ENCODE measurements at places on chromosomes 13 and 19.

- DNase-seq: no peak
Measured at GRCh38 chr13:113489171-113489548, 1.4 kb downstream of the DCUN1D2 start.

DNA sequence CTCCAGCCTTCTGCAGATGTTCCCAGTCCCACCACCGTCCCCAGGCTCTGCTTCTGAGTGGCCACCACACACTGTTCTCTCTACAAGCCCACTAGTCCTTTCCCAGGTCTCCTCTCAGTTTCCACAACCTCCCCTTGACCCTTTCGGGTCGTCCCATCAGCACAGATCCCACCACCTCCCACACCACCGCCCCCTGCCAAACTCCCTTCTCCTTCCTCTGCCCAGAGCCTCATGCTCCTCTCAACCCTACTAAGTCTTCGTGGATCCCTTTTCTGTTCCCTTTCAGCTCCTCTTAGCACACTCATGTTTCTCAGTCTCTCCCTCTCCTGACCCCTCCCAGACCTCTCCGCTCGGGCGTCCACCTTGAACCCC is 1.9 kb downstream of the NAPA start:
- no peak for DNase-seq

GRCh38 chr13:108911807-108912206 is 282.4 kb downstream of the MYO16 start:
- no peak for DNase-seq

DNA sequence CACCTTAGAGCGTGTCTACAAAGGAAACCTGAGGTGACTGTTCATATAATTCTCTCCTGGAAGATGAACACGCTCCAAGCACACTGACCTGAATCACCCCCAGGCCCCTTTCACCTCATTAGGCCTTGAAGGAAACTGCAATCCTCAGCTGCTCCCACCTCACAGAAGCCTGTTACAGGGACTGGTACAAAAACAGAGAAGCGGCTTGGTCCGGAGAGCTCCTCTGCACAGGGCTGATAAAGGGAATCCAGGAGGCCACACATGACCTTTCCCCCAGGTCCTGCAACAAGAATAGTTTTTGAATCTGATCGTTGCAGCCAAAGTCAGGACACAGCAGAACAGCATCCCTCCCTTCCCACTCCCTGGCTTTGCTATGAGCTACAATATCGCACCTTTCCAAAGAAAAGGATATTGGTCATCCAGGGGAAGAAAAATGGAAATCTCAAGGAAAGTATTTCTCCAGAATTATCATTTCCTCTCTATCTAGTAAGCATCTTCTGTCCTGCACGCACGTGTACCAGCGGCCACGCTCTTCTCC is 666.7 kb downstream of the UQCRFS1 start:
- DNase-seq: no peak

DNA sequence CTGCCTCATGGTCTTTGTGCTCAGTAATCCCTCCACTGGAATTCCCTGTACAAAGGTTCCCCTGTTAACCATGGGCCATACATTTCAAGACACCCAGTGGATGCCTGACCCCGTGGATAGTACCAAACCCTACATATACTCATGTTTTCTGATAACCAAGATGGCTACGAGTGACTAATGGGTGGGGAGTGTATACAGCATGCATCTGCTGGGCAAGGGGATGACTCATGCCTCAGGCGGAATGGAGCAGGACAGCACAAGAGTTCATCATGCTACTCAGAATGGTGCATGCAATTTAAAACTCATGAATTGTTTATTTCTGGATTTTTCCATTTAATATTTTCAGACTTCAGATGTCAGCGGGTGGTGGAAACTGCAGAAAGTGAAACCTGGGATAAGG is 13.3 kb upstream of the FGF9 start:
- no peak for DNase-seq

GRCh38 chr13:22201375-22201925 is 530.6 kb downstream of the FGF9 start:
- DNase-seq: no peak

DNA sequence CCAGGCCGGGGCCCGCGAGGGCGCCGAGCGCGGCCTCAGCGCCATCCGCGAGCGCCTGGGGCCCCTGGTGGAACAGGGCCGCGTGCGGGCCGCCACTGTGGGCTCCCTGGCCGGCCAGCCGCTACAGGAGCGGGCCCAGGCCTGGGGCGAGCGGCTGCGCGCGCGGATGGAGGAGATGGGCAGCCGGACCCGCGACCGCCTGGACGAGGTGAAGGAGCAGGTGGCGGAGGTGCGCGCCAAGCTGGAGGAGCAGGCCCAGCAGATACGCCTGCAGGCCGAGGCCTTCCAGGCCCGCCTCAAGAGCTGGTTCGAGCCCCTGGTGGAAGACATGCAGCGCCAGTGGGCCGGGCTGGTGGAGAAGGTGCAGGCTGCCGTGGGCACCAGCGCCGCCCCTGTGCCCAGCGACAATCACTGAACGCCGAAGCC is 3.3 kb downstream of the APOE start:
- DNase-seq: no peak

DNA sequence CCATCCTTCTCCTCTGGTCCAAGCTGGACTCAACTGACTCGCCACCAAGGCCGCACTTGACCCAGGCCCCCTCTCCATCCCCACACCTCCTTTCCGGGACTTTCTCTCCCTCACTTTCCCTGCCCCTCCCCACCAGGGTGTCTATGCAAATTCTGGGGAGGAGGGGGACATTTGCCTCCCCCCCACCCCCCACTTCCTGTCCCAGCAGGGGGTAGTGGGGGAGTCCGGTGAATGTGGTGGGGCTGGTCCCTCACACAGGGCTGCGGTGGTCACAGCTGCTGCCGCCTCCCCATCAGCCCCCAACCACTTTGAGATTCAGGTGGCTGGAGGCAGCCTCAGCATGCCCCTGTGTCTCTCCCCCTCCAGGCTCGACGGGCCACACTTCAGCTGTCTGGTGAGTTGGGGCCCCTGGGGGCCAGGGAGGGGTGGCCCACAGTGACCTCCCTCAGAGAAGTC is 870 bp downstream of the SPIB start:
- no peak for DNase-seq

DNA sequence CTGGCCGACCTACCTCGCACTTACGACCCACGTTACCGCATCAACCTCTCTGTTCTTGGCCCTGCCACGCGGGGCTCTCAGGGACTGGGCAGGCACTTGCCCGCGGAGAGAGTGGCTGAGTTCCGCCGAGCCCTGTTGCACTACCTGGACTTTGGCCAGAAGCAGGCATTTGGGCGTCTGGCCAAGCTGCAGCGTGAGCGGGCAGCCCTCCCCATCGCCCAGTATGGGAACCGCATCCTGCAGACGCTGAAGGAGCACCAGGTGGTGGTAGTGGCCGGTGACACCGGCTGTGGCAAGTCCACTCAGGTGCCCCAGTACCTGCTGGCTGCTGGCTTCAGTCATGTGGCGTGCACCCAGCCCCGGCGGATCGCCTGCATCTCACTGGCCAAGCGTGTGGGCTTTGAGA is 4.2 kb downstream of the DHX34 start:
- no peak for DNase-seq

DNA sequence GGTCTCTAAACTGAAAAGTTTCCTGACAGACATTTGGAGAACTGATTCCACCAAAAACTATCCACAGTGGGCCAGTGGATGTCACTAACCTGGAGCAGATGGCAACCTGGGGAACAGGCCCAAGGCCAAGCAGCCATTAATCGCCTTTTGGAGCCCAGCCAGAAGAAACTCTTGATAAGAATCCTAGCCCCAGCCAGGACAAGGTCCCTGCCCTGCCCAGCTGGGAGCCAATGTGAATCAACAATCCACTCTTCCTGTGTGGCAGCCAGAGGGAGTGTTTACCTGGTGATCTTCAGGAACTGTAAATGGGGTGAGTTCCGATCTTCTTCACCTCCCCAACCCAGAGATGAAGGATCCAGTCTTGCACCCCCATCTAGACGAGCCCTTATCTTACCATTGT is 14.5 kb upstream of the IGSF23 start:
- DNase-seq: no peak

DNA sequence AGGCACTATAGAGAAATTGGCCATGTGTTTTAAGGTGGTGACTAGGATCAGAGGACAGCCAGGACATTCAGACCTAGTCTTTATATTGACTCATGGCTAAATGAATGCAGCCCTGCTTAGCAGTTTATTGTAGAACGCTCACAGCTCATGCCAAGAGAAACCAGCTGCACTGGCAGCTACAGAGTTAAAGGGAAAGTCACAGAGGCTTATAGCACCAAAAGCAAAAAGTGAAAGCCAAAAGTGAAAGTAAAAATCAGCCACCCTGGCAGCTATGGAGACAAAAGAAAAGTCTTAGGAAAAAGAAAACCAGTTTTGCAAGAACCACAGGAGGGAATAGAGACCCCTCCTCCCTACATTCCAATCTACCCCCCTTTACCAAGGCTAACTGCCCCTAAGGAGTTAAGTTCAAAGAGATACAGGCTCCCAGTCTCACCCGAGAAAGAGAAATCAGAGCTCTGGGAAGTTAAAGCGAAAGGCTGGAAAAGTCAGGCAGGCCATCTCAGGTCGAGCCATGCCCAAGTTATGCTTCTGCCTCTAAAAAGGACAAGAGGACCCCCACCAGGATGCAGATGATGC is 99.0 kb downstream of the ZNF429 start:
- DNase-seq: no peak

DNA sequence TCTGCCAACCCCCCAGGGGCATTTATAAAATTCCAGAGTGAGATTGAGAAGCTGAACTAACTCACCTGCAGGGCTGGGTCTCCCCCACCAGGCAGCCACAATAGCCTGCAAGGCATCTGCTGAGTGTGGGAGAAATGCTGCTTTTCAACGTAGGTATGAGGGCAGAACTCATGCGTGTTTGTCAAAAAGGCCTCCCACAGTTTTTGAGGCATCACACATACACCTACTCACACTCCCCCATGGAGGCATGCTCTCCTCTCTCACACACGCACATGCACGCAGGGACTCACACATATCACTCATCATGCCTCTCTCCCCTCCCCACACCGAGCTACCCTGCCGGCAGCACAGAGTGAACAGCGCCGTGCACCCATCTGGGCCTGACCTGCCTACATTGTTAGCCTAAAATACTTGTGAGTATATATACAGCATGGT is 390.5 kb downstream of the FGF9 start:
- peak; percentile 66 for DNase-seq

- DNase-seq: peak; percentile 21
Measured at GRCh38 chr19:1315470-1316166, 29.9 kb downstream of the EFNA2 start.

DNA sequence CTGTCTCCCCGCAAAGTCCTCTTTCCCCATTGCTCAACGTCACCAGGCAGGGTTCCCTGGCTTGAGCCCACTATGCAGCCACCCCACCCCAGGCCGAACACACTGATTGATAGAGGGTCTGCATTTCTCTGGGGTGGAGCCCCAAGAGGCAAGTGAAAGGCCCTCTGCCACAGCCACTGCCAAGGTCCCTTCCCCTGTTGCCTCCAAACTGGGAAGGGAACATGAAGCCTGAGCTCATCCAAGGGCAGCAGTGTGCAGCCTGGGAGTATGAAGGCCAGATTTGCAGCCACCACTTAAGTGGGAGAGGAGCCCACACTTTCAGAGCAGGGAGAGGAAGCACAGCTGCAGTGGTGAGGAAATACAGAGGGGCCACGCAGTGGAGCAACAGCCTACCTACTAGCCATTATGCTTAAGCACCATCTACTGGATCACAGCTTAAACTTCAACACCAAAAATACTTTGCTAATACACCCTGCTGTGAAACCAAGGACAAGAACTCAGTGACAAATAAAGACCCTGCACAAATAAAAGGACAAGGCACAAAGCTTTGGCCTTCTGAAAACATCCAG is 48.6 kb downstream of the UBL3 start:
- no peak for DNase-seq

- DNase-seq: no peak
Measured at GRCh38 chr19:33815380-33816340, 19.0 kb downstream of the KCTD15 start.

- no peak for DNase-seq
Measured at GRCh38 chr19:16901491-16902175, 12.8 kb downstream of the F2RL3 start.

DNA sequence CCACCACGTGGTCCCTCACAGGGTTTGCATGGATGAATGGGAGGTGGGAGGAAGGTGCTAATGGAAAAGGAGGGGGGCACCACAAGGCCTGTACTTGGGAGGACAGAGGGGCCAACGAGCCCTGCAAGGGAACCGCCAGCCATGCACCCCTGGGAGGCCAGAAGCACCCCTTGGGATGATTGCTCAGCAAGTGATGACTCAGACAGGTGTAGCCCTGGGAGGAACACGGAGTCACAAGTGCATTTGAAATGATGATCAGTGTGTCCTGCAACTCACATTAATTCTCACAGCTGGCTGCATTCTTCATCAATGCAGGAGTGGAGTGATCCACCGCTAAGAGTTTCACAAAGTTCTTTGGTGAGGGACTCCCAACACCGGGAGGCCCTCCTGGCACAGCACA is 82.8 kb upstream of the ZNF254 start:
- no peak for DNase-seq

- DNase-seq: no peak
Measured at GRCh38 chr13:37123337-37123736, 17.9 kb upstream of the CSNK1A1L start.

DNA sequence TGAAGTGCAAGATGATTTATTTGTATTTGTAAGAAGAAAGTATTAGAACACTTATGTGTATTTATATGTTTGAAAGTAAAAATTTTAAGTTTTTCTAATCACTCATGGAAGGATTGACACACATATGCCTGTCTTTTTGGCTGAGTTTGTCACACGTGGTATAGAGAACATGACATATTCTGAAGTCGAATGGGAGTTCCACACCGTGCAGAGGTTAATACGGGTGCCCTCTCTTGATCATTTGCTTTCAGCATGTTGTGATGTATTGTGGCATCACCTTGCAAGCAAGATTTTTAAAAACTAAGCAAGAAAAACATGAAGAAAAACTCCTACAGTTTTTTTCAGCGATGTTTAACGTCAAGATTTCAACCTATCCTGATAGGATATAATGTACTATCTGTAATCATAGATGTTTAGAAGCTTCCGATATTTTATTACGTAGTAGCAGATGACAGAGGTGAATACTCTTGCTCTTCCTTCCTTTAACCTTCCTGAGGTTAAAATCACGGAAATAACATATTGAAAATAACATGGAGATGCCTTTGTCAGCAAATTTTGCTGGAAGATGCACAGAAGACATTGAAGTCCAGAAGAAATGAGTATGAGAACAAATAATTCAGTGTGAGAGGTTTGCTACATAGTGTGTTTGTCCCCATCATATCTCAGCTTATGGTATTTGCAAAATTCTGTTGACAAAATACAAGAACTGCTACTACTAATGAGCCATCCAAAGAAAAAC is 231.4 kb downstream of the LMO7 start:
- DNase-seq: no peak

DNA sequence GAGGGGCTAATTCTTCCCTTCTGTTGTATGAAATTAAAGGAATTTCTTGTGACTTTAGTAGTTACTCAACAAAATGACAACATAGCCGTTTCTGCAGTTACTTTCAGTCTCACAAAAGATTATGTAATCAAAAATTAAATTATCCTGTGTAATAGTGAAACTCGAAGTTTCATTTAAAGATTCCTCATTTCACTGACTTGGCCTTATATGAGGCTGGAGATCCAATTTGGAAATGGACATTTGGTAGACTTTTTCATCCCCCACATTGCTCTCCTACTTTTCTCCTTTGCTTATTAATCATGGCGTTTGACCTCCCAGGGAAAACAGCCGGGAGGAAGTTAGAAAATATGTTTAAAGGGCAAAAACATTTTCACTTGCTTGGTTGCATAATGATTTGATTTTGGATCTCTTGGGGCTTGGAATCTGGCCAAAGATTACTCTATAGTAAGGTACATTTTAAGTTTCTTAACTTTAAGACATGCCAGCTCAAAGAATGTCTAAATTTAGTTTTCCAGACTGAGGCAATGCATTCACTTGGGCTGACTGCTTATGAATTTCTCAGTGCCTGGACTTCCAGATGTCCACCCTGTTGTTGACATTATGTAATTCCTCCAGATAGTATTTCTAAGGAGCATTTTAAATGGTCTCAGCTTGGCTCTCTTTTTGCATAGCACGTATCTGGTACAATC is 1364.9 kb upstream of the MIR17HG start:
- DNase-seq: no peak
